NCI-H446 treated with DMSO at 0.1 percent for 48 hours (cell line): ENCODE measurements at places on chromosomes 13 and 19.

GRCh38 chr19:13060964-13061927 lies 41.4 kb downstream of the LYL1 start:
- DNase-seq: peak; percentile 8

GRCh38 chr19:50303558-50303957 lies 25.6 kb downstream of the KCNC3 start:
- DNase-seq: no peak

GRCh38 chr13:28470296-28470695 lies 24.6 kb downstream of the FLT1 start:
- no peak for DNase-seq

GRCh38 chr19:38695317-38695683 lies 47.9 kb downstream of the ACTN4 start:
- no peak for DNase-seq

- no peak for DNase-seq
Observed at GRCh38 chr19:36093146-36093662, 17.7 kb upstream of the OVOL3 start.

GRCh38 chr13:23609414-23609760 lies 39.2 kb downstream of the TNFRSF19 start:
- DNase-seq: peak; percentile 9

- DNase-seq: no peak
Observed at GRCh38 chr13:46554951-46555350, 2.0 kb downstream of the LRCH1 start.
